ENCODE measurements at places on chromosomes 3 and 15.

DNA sequence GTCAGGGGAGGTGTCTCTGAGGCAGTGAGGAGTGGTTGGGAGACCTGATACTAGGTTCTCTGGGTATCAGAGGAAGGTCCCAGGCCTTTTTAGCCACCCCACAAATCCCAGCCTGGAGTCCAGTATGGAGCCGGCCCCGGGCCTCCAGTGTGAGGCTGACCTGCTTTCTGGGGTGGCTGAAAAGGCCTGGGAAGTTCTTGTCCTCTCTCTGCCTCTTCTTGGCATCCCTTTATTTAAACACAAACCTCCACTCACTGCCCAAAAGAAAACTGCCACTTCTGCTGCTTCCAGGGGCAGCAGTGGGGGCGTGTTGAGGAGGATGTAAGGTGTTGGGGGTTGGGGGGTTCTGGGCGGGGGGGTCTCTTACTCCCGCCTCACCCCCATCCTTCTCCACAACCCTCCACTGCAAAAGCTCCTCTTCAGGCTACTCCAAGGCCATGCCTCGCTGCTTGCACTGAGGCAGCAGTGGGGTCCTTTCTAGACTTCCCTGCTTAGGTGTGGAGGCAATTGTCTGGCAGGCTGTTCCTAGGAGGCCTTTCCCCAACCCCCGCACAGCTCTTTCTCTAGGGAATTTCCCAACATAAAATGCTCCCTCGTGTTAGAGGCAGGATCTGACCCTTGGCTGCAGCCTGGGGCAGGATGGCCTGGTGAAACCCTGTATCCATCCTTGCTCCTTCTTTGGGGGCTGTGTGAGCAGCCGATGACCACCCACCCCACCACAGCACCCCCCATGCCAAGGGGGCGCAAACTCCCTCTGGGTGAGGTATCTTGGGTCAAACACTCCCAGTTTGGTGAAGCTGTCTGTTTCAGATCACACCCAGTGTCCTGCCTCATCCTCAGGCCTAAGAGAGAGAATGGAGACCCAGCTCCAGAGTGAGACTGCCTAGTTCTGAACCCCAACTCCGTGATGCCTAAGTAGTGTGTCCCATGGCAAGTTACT lies 12.1 kb upstream of the RAD18 start:
- DNase-seq, result no peak

DNA sequence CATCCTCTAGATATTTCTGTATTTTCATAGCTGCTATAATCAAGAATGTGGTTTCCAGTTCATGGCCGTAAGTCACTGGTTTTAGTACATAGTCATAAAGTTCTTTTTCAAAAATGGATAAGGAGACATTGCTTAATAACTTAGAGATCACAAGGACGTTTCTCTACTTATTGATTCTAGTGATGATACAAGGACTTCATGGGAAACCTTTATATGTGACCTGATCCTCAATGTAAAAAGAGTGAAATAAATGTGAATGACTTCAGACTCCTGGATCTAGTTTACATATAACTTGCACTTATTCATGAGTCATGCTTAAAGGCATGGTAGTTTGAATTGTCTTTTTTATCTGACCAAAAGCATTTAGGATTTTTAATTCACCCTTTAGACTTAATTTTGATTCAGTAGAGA lies 35.2 kb downstream of the TSC22D2 start:
- DNase-seq, result no peak

DNA sequence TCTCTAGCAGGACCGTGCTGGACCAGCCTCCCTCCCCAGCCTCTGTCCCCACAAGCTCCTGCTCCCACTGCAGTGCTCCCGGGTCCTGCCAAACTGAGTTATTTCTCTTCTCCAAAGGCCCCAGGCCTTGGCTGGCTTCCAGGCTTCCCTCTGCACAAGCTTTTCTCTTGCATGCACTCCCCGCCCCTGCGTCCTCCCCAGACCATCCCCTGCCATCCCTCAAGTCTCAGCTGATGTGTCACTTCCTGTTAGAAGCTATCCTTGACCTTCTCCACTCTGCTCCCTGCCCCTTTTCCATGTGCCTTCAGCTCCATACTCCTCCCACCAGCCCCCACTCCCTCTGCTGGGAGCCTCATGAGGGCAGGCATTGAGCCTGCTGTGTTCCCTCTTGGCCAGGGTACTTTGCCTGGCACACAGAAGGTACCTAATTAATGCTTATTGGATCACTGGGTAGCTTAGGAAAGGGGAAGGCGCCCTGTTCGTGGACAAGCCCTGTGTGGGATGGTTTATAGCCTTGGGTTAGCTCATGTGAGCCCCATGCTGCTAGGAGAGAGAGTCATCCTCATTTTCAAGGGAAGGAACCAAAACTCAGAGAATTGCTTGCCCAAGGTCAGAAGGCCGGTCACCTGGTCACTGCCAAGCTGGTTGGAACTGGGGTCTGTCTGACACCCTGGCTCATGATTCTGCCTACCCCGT lies 56.4 kb downstream of the FEM1B start:
- peak; percentile 90 for DNase-seq

- no peak for DNase-seq
Observed at GRCh38 chr3:45552031-45552793, 42.3 kb upstream of the LIMD1 start.

- DNase-seq, result no peak
Observed at GRCh38 chr3:196323691-196324090, 5.7 kb upstream of the DYNLT2B start.

DNA sequence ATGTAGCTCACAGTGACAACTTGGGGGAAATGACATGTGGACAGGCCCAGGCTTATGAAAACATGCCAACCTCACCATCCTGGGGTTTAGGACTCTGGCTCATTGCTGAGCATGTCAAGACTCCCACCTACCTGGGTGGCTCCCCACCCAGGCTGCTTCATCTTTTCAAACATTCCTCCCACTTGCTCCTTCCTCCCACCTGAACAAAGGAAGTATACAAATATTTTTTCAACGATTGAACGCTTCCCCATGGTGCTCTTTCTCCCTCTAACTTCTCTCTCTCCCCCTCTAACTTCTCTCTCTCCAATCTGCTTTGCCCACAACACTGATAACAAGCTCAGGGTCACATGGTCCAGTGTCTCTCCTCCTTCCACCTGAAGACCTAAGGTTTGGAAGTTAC lies 27.7 kb upstream of the CPEB1 start:
- DNase-seq, result no peak

GRCh38 chr15:36882487-36883131 lies 217.7 kb downstream of the MEIS2 start:
- no peak for DNase-seq

GRCh38 chr15:98120561-98120960 lies 160.1 kb downstream of the ARRDC4 start:
- DNase-seq, result no peak

DNA sequence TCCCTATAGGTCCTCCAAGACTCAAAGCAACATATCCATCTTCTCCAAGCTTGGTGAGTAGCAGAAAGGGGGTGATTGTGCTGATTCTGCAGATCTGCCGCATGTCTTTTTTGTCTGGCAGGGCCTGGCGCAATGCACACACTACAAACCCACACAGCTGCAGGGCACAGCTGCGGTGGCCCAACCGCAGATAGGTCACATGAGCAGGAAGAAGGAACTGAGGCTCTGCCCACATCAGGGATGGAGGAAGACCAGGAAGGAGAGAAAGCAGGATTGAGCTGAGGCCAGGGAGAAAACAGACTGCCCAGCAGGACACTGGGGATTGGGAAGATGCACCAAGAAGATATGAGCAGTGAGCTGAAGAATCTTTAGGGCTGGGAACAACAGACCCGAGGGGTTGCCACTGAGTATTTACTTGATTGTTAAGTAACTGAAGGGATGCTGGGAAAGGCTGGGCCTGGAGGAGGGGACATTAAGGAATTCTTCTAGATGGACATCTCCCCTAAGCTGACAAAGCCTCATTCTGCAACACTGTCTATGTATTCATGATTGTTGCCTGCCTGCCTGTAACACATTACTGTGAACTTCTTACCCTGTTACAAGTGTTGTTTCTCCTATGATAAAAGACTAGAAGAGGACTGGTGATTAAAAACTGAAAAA lies 126.7 kb downstream of the MYLK start:
- DNase-seq, result peak; percentile 90

DNA sequence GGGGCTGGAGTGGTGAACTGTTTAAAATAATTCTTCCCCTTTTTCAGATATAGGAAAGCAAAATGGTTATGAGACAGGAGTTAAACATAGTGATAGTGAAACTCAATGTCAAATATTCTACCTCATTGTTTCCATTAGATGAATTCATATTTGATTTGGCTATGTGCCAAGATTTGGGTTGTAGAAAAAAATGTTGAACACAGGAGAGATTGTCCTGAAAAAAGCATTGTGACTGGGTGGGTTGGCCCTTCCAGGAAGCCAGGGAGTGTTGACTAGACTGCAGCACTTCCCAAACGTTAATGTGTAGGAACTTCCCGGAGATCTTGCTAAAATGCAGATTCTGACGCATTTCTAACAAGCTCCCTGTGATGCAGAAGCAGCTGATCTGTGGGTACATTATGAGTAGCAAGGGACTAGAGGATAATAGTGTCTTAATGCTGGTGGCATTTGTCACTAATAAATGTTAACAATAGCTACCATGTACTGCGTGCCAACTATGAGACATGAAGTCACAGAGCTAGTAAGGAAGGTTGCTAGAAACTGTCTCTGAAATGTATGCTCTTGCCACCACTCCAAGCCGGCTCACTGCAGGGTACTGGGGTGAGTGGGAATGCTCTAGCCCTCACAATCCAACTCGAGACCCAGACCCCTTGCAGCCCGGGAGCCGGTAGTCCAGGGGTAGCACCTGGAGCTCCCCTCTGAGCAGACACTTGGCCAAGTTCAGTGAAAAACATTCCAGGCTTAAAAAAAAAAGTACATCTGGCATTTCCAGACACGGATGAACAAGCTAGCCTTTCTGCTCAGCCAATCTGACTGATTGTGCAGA lies 120.6 kb downstream of the CD47 start:
- no peak for DNase-seq

GRCh38 chr3:54347933-54348332 lies 225.6 kb downstream of the CACNA2D3 start:
- no peak for DNase-seq

DNA sequence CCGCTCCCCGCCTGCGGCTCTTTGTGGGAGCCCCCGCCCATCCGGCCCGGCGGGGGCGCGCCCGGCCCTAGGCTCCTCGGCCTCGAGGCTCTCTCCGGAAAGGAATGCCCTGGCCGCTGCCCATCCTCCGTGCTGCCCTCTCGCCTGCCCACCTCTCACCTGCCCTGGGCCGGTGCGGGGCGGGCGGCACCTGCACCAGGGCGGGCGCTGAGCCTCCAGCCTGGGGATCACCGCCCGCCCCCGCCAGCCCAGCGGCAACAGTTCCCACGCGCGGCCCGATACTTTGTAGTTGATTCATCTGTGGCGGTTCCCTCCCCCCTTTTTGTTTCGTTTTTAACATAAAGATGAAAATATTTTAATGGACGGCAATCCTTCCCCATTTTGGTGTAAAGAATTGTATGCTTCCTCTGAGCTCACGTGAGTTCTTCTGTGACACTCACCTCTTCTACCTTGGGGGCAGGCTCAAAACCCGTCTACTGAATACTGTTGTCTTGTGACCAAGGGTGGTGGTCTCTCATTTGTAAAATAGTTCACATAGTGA lies 1.9 kb downstream of the KLF13 start:
- no peak for DNase-seq

GRCh38 chr3:23750573-23751210 lies 55.1 kb upstream of the UBE2E1 start:
- no peak for DNase-seq

DNA sequence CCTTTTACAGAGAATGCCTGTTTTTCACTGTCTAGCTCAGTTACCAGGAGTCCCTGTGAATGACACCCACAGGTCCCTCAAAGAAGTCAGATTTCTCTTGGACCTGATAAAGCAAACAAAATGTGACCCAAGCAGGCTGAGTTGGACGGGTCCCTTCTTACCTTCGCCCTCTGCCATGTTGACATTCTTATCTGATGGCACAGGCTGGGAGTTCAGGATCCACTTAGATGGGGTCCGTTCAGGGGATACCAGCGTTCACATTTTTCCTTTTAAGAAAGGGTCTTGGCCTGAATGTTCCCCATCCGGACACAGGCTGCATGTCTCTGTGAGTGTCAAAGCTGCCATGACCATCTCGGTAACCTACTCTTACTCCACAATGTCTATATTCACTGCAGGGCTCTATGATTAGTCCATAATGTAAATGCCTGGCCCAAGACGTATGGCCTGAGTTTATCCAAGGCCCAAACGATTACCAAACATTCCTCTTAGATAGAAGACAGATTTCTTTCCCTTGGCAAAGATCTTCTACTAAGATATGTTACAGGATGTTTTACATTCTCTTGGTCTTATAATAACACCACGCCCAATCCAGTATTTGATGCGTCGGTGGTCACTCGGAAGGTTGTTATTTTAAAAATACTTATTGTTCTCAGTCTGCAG lies 179.1 kb downstream of the THSD4 start:
- DNase-seq, result no peak

- DNase-seq, result no peak
Observed at GRCh38 chr3:45765958-45766357, 30.4 kb downstream of the SLC6A20 start.
